RPMI8226 (cell line): ENCODE measurements at places on chromosomes 2 and 18.
A peak's percentile ranks its signal among the peaks of the same experiment; 100 is the strongest.

DNA sequence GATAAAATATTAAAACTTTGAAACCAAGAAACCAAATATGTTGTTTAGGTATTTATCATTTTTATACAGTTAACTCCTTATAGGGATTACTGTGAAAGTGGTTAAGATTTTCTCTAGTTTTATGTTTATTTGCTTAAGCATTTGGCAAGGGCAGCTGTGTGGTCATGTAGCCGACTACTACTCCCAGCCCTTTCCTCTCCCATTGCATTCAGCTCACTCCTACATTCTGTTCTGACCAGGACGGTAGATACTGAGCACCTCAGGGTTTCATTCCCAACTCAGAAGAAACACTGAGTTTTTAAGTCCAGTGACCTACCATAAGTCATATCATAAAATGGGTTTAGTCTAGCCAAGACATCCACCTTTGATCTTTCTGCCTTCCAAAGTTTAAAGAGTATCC is 19.8 kb downstream of the FZD5 start:
- no peak for DNase-seq

GRCh38 chr2:74546004-74546403 is 7.7 kb downstream of the LOXL3 start:
- DNase-seq = no peak

DNA sequence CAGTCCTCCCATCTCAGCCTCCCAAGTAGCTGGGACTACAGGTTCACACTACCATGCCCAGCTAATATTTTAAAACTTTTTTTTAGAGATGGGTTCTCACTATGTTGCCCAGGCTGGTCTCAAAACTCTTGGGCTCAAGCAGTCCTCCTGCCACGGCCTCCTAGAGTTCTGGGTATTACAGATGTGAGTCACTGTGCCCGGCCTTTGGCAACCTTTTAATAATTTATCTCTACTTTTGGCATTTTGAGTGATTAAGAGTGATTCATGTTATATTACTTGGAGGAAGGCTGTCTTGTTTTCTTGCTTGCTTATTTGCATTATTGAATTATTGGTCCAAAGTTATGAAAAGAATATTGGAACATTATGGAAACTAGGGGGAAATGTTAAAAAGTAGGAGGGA is 24.3 kb downstream of the NCOA1 start:
- no peak for DNase-seq

GRCh38 chr18:41714872-41715271 is 240.2 kb upstream of the PIK3C3 start:
- no peak for DNase-seq

GRCh38 chr18:33282142-33282541 is 158.4 kb downstream of the CCDC178 start:
- DNase-seq = no peak

- no peak for DNase-seq
Measured at GRCh38 chr2:112062894-112063293, 7.8 kb downstream of the TMEM87B start.

GRCh38 chr2:175404839-175405238 is 223.3 kb upstream of the ATP5MC3 start:
- no peak for DNase-seq

GRCh38 chr2:160397530-160397865 is 96.1 kb downstream of the RBMS1 start:
- no peak for DNase-seq

DNA sequence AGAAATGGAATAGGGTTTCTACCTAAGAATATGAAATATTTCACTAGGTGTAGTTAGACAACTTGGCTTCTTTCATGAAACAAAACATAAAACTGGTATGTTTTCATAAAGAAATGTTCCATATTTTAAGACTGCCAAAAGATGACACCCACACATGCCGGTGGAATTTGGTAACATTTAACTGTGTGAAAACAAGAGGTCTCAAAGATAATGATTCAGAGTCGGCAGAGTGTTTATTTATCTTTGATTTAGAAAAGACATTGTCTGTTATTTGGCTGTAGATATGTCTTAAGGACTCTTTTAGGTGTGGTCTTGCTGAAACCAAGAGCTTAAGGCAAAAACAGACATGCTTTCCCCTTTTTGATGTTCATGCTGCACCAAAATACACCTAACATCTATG is 63.5 kb upstream of the FN1 start:
- no peak for DNase-seq

GRCh38 chr2:62672601-62673000 is 32.9 kb upstream of the EHBP1 start:
- no peak for DNase-seq

- DNase-seq = peak; percentile 5
Measured at GRCh38 chr2:99821039-99821438, 321.4 kb downstream of the AFF3 start.

DNA sequence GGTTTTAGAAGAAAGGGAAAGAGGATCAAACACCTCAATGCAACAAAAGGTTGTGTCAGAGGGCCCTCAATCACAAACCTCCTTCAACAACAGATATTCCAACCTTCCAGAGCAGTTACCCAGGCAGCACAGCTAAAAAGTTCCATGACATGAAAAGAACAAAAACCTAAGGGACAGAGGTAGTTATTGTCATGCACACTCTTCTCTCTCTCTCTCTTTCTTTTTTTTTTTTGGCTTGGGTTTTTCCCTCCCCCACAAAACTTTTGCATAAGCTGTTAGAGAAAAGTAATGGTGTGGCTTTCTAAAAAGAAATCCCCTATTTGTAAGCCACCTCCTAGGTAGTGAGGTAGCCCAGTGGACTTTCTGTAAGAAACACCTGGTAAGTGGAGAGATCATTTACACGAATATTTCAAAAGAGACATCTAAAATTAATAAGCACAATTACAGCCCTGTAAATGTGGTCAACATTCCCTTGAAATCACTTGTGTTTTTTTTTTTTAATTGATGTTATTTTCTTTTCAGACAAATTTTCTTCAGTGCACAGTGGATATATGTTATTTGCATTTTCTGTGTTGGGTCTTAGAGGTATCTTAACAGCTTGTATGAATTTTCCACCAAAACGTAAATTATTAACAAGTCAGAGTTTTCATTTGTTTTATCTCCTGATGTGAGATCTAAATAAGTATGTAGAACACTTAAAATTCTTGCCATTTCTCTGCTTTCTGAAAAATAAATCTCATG is 48.4 kb downstream of the ZEB2 start:
- DNase-seq = no peak

DNA sequence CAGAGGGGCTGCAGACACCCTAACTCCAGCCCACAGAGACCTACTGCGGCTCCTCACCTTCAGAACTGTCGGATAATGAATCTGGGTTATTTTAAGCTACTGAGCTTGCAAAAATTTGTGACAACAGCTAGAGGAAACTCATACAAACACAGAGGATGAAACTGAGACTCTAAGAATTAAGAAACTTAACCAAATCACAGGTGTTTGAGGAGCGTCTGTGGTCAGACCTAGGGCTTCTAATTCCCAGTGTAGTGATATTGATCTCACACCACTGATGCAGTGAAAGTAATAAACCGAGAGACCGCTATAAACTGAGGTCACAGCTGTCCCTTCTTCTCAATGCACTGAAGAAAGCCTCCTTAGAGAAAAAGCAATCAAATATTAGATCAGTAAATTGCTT is 110.1 kb downstream of the RGPD3 start:
- DNase-seq = peak; percentile 72

- no peak for DNase-seq
Measured at GRCh38 chr2:173520918-173521317, 166.2 kb downstream of the CDCA7 start.

DNA sequence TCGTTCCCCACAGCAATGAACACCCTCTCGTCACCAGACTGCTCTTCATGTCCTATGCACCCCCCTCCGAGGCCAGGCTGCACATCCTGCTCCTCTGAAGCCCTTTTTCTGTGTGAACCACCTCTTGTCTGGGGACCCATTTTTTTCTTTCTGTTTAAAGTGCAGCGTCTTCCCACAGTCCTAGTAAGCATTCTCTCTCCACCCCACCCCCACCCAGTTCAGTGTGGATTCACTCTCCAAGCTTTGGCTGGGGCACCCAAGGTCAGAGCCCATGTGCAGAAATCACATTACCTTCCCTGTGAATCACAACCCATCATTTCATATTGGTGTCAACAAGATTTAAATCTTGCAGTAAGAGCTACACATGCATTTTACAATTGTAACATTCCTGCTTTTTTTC is 26.4 kb upstream of the PKDCC start:
- DNase-seq = no peak

DNA sequence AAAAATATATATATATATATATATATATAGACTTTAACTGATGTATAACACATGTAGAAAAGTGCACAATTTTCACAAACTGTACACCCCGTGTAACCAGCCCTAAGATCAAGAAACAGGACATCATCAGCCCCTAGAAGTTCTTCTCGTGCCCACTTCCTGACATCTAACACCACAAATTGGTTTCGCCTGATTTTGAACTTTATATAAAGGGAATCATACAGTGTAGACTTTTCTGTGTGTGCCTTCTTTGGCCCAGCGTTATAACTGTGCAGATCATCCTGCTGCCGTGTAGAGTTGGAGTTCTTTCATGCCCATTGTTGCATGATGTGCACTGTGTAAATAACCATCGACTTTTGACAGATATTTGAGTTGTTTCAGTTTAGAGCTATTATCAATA is 41.0 kb downstream of the SMAD7 start:
- no peak for DNase-seq

DNA sequence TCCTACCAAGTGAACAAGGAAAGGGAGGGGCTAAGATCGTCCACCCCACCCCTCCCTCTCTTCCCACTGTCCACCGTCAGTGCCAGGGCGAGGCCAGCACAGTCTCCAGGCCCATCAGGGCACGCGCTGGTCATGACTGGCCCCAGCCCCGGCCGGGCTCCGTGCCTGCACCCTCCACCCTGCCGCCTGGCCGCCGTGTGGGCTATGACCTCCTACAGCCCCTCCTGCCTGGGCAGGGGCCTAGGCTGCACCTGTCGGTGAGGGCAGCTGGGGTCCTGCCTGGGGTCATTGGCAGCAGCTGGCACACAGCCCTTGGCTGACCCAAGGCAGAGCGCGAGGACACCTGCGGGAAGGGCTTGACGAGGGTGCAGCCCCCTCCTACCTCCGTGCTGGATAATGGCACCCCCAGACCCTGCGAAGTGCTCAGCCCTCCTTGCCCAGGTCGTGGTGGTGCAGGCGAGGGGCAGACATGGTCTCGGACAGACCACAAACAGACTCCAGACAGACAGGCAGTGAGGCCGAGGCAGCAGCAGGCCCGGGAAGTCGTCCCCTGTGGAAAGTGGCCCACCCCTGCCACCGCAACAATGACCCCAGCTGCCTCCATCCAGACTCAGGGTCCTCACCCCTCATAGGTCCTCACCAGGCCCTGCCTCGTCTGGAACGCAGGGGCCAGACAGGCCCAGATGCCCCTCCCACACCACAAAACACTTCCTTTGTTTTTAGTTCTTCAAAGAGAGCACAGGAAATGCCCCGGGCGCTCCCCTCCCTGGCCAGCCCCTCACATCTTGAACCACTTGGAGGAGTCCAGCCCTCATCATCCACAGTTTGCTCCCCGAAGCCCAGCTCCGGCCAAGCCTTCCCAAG is 43.1 kb upstream of the GPC1 start:
- DNase-seq = no peak

DNA sequence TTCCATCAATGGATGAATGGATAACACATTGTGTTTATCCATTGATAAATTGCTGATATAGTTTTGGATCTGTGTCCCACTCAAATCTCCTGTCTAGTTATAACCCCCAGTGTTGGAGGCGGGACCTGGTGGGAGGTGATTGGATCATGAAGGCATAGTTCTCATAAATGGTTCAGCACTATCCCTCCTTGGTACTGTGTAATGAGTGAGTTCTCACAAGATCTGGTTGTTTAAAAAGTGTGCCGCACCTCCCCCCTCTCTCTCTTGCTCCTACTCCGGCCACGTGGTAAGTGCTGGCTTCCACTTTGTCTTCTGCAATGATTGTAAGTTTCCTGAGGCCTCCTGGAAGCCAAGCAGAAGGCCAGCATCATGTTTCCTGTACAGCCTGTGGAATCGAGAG is 23.9 kb upstream of the SPATA3 start:
- no peak for DNase-seq
